ENCODE measurements at places on chromosomes 7 and 10. TPM values are rescaled to one million over a fixed set of nuclear protein-coding genes. Genes with fewer than 3 reads are reported as not detected.
A peak's percentile ranks its signal among the peaks of the same experiment; 100 is the strongest.

DNA sequence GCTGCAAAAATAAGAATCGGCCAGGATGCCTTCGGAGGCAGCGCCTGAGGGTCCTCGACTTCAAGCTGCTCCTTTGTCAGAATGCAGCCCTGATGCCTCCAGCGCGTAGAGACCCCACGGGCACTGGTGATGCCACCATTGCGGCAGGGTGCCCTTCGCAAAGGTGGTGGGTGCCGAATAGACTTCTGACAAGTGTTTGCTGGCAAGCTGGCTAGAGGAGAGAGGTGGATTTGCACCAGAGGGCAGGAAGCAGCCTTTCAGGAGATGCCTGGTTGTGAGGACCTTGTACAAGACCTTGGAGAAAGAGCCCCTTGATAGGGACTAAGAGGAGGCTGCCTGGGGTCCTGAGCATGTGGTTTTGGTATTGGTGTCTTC lies 103.2 kb upstream of the PPIF start:
- no peak for DNase-seq

Gene RGS10
- 0.25 TPM for total RNA-seq

DNA sequence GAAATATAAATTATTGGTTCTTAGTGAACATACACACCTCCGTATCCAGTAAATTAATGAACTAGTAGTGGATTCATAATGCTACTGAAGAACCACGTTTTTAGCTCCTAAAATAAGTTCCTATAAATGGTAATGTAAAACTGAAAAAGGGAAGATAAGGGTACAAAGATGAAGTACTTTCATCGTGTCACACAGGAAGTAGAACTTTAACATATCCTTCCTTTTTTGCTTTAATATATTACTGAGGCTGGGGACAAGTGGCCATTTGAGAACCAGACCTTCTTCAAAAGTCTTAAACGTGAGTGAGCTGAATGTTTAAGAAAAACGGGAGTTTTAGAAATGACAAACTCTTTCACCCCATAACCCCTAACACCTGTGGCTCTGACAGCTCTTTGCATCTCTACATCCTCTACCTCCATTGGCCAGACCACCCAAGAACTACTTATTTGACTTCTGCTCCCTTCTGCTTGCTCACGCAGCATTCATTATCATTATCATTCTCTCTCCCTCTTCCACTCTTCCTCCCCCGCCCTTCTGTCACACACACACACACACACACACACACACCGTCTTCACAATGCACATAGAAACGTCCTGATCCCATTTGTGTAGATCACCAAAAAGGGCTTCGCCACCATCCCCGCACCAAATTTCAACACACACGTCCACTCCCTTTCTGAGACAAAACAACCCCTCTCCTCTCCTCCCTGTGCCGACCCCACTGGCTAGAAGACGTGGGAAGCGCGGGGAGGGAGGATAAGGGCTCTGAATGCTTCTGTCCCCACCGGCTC lies 677 bp downstream of the SKAP2 start:
- peak; percentile 40 for DNase-seq

Gene KMT2E
- 59.1 TPM for total RNA-seq

Gene PKD2L1
- total RNA-seq = not detected

Gene DYNC1I1
- 24.4 TPM for total RNA-seq

Gene FOXI2
- not detected for total RNA-seq

Gene ADAM22
- 4.1 TPM for total RNA-seq

DNA sequence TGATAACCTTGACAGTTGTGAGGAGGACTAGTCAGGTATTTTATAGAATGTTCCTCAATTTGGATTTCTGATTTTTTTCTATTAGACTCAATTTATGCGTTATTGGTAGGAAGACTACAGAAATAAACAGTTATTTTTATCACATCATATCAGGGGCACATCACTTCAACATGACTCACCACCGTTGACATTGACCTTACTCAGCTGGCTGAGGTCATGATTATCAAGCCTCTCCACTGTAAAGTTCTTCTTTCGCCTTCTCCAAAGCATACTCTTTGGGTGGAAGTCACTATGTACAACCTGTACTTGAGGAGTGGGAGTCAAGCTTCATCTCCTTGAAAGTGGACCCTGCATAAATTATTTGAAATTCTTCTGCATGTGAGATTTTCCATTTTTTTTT lies 194.3 kb upstream of the IGFBP3 start:
- DNase-seq = no peak

DNA sequence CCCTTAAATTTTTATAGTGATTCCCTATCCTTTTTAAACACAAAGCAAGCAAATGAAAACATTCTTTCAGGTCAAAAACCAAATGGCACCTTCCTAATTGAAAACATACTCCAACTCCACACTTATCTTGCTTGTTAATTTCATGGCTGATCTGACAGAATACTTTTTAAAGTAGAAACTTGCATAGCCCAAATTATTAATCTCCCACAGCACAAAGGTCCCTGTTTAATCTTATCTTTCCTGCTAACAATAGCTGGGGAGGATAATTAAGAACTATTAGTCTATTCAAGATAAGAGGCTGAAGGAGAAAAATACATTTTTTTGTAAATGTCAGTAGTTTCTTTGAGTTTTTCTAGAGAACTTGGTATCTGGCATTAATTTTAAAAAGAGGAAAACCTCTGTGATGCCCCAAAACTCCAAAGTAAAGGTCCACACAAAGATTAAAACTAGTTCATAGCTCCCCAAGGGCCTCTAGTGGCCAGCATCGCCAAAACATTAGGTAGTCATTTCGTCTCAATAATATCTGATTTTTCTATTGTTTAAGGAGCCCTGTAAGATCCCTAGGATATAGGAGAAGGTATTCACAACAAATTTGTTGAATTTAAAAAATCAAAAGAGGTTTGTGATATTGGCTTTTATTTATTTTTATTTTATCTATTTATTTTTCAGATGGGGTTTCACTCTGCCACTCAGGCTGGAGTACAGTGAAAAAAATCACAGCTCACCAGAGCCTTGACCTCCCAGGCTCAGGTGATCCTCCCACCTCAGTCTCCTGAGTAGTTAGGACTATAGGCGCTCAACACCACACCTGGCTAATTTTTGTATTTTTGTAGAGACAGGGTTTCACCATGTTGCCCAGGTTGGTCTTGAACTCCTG lies 14.7 kb downstream of the CDNF start:
- peak; percentile 69 for DNase-seq

- DNase-seq = peak; percentile 54
Observed at GRCh38 chr7:28041508-28042314, 138.9 kb downstream of the JAZF1 start.

GRCh38 chr10:6562221-6562620 lies 17.9 kb downstream of the PRKCQ start:
- DNase-seq = no peak

DNA sequence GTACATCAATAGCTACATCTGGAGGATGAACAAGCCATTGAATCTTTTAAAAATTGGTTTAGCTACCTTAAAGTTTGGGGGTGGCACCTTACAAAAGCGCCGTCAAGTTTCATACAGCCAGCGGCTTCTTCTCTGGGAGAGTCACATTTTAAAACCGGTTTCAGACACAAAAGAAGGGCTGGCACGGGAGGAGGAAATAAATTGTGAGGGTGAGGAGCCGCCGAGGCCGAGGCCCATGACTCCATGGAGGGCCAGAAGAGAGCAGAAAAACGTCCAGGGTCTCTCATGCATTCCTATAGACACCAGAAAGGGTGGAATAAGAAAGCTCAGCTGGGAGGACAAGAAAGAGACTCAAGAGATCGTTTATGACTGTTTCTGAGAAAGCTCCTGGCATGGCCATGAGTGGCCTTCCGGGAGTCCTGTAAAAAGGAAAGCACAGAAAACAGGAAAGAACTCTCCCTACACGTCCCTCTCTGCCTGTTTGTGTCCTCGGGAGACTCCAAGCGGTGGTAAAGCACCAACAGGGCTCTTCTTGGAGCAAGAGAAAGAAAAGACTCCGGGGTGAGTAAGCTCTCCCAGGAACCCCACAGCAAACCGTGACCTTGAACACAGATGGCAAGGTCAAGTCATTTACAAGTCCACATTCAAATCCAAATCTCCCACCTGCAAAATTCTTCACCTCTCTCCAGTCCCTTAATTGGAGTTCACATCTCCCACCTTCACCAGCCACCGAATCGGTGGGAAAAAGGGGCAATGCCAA lies 1.8 kb downstream of the FRAT2 start:
- peak; percentile 73 for DNase-seq

- no peak for DNase-seq
Observed at GRCh38 chr7:138684340-138684739, 16.8 kb downstream of the SVOPL start.

- peak; percentile 93 for DNase-seq
Observed at GRCh38 chr10:25556457-25556856, 377.6 kb upstream of the MYO3A start.

- DNase-seq = no peak
Observed at GRCh38 chr7:146661435-146661834, 544.8 kb downstream of the CNTNAP2 start.

DNA sequence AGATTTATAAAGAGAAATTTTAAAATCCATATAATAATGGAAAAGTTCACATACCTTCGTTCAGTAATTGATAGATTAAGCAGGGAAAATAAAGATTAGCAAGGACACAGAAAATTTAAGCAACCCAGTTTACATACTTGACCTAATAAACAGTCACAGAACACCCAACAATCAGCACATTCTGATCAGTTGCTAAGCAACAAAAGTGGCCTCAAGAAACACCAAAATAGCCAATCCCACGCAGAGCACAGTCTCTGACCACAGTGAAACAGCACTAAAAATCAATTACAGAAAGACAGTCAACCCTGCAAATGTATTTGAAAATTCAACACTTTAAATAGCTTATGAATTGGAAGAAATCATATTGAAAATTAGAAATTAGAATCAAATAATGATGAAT lies 39.3 kb upstream of the DRGX start:
- DNase-seq = no peak

- no peak for DNase-seq
Observed at GRCh38 chr10:42988069-42988468, 88.8 kb upstream of the RET start.

DNA sequence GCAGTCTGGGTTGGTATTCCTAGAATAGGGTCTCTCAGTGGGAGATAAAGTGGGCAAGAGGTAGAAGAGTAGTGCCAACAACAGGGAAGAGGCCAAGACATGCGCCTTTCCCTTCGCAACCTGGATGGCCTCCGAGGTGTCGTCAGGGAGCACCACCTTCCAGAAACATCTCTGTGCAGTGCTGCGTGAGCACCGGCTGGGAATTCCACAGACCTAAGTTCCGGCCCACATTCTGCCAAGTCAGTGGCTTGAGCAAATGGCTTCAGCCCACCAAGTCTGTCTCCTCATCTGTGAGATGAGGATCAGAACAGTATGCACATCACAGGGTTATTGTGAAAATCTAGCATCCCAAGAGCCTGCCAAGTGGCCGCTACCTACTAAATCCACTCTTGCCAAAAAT lies 40.6 kb downstream of the CCDC3 start:
- no peak for DNase-seq

DNA sequence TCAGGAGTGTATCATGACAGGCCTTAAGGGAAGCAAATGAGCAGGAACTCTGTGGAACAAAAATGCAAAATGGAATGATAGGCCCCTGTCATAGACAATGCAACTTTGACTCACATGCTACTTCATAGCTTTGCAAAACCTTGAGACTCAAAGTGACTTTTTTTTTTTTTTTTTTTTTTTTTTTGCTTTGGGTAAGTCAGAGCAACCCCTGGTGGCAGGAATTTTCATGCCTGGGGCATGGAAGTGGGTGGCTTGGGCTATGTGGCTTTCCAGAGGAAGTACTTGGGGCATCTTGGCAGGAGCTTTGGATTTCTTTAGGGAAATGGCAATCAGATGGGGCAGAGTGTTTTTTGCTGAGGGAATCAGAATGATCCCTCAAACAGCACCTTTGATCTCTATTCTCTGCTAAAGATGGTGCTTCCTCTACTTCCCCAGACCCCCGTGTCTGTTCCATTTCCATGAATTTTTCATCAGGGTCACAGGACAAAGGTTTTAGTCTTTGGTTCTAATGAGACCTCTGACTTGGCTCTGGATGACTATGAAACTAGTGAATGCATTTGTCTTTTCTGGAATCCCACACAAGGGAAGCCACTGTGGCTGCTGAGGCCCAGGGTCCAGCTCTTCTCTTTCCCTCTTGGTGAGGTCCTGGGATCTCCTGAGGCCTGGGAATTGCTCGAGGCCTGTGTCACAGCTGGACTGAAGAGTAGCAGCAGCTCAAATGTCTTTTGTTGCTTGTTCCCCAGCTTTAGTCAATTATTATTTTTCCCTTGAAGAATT lies 62.8 kb downstream of the TACC2 start:
- DNase-seq = peak; percentile 76

DNA sequence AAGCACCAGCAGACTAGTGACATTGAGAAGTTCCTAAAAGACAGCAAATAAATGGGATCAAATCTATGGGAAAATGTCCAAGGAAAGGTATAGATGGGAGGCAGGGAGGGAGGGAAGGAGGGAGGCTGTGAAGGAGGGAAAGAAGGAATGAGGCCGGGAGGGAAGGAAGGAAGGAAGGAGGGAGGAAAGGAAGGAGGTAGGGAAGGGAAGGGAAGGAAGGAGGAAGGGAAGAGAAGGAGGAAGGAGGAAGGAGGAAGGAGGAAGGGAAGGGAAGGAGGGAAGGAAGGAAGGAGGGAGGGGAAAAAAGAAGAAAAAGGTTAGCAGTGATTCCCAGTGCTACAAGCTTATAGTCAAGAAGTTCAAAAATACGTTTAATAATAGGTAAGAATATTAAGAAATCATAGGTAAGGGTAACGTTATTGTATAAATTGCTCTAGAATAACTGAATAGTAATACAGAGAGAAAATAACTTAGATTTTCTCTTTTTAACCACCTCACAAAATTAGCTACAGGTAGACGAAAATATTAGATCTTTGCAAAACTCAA lies 106.9 kb downstream of the LMBR1 start:
- DNase-seq = no peak

Gene FAM24B
- not detected for total RNA-seq

- no peak for DNase-seq
Observed at GRCh38 chr7:137073571-137074325, 205.3 kb downstream of the CHRM2 start.

Gene PDE6C
- not detected for total RNA-seq

- peak; percentile 80 for DNase-seq
Observed at GRCh38 chr10:13924040-13924725, 337.4 kb downstream of the PRPF18 start.

GRCh38 chr7:141012696-141013344 lies 1.9 kb downstream of the MRPS33 start:
- no peak for DNase-seq

DNA sequence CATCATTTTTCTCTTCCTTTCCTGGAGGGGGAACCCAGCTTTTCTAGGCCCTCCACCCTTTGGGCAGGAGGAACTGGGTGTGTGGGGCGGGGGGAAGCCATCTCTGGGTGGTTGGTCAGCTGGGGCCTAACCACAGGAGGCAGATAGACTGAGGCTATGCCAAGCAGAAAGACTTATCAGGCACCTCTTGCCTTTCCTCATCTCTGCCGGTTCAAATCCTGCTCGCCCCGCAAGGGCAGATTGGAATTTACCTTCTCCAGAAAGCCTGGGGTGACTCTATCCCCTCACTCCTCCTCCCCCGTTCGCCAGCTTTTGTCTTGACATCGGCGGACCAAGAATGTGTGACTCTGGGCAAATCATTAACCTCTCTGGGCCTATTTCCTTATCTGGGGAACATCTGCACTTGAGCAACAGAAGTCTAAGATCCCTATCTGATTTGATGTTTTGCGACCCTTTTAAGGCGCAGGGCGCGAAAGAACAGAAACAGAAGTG lies 584 bp upstream of the GARS1 start:
- no peak for DNase-seq

Gene TAS2R4
- 2.5 TPM for total RNA-seq

All from cardiac muscle cell (in vitro differentiated cells and primary cell).